ENCODE measurements at places on chromosomes 1 and 21. TPM values are rescaled to one million over a fixed set of nuclear protein-coding genes. Genes with fewer than 3 reads are reported as not detected.

THEMIS2 gene
- 1.7 TPM for total RNA-seq

DMRTA2 gene
- not detected for total RNA-seq

NEGR1 gene
- 64.5 TPM for total RNA-seq

- H3K27me3 ChIP-seq: peaks cover 3% of the 10 kb centered on the region
- DNase-seq: no peak
- no peak overlapping the region for H3K4me3 ChIP-seq
- H3K36me3 ChIP-seq: peaks cover 11% of the 10 kb centered on the region
- H3K4me1 ChIP-seq: peaks cover 28% of the 10 kb centered on the region
Measured at GRCh38 chr1:156598125-156598524, 3.2 kb downstream of the GPATCH4 start.

DNA sequence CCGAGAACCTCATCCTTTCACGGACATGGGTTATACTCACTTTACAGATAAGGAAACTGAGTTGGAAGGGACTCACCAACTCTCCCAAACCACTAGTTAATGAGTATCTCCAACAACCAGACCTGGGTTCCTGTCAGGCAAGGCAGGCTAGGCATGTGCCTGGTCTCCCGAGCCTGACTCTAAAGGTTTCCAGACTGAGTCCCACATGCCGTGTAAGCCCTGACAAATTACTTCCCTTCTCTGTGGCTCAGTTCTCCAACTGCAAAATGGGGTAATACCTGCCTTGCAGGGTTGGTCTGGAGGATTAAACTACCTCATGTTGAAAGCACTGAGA is 34.3 kb downstream of the SSBP3 start:
- peaks cover 41% of the 10 kb centered on the region for H3K4me1 ChIP-seq
- no peak overlapping the region for H3K27ac ChIP-seq
- no peak overlapping the region for H3K4me3 ChIP-seq
- H3K36me3 ChIP-seq: peaks cover 15% of the 10 kb centered on the region
- no peak for DNase-seq
- H3K27me3 ChIP-seq: no peaks in the 10 kb centered on the region

Data from HFFc6 (cell line).